ENCODE measurements at places on chromosomes 16 and 17.
A peak's percentile ranks its signal among the peaks of the same experiment; 100 is the strongest.

DNA sequence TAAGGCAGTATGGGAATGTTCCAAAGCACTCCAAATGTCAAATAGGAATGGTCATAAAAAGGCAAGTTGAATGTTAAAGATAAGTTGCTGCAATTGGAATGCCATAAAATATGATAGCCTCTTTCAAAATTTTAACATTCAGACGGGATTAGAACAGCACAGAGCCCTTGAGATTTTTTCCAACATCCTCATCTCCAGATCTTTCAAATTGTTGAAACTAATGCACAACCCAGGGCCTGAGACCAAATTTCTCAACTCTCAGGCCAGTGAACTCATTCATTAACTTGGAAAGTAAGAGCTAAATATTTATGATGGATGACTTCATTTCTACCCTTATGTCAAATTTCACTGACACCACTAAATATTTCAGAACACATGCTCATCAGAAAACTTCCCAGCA lies 346.5 kb upstream of the XYLT1 start:
- DNase-seq: peak; percentile 18

DNA sequence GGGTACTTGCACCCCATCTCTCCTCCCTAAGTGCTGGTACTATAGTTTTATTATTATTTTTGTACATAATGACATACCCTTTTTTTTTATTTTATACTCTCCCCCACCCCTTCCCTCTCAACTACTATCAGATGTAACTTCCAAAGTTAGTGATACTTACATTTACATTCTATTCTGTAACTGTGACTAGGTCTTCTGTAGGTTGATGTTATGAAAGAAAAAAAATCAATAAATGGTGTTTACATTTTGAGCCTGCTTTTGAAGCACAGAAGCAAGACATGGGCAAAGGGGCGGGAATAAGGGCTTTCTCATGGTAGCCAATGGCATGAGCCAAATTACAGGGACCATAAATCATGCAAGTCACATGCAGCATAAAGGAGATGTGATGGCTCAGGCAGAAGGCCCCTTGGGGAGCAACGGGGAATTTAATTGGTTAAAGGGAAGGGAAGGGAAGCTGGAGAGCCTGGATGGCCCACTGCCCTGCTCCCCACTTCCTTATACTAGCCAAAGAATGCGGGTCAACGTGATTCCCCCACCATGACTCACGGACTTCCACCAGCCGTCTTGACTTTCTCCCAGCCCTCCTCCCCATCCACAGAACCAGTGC lies 2.4 kb upstream of the ACSF2 start:
- peak; percentile 82 for DNase-seq

DNA sequence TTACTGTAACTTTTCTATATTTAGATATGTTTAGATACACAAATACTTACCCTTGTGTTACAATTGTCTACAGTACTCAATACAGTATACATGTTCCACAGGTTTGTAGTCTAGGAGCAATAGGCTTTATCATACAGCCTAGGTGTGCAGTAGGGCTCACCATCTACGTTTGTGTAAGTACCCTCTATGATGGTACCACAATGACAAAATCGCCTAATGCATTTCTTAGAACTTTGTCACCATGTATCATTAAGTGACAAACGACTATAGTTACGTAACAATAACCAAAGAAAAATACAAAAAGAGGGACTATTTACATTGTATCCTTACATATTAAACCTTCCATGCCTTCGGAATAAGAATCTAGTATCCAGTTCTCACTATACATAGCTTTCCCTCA lies 8.0 kb downstream of the STAT5B start:
- no peak for DNase-seq

DNA sequence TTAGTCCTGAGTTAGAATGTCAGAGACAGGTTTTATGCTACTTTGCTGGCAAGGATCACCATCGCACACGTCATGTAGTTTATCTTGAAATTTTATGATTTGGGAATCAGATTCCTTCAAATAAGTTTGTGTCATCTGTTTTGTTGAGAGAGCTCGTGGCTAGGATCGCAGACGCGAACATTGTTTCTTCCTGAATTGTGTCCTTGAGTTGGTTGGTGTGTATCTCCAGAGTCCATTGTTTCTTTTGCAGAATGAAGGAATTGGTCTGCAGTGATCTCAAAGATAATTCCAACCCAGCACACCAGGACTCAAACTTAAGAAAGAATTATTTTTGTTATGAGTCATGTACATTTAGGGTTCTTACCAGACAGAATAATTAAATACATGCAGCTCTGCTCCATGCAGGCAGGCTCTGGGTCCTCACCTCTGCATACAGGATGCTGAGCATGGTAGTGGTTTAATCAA lies 51.6 kb downstream of the PRKCA start:
- DNase-seq: peak; percentile 84

DNA sequence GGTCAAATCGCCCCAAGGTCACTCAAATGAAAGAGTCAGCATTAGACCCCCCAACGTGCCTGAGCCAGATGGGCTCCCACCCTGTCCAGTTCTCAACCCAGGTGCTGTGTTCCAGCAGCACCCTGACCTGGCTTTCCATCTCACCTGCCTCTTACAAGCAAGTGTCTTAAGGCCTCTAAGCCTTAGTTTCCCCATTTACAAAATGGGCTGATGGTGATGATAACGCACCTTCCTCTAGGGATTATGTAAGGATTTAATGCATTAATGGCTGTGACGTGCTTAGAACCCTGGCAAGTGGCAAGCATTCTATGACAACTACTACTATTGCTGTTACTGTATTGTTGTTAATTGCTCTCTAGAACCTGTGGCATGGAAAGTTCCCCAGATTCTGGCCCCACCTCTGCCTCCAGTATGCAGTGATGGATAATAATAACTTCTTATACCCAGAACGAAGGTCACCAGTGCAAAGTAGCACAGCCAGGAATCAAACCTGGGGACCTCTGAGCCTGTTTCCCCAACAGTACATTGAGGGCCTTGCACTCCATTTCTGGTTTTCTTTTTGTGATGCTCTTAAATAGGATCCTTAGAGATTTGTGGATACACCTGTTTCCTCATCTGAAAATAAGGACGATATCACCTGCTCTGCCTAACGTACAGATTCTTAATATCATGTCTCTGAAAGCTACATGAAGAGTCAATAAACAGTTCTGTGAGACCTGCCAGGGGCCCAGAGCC lies 3.3 kb upstream of the SLC25A39 start:
- no peak for DNase-seq

DNA sequence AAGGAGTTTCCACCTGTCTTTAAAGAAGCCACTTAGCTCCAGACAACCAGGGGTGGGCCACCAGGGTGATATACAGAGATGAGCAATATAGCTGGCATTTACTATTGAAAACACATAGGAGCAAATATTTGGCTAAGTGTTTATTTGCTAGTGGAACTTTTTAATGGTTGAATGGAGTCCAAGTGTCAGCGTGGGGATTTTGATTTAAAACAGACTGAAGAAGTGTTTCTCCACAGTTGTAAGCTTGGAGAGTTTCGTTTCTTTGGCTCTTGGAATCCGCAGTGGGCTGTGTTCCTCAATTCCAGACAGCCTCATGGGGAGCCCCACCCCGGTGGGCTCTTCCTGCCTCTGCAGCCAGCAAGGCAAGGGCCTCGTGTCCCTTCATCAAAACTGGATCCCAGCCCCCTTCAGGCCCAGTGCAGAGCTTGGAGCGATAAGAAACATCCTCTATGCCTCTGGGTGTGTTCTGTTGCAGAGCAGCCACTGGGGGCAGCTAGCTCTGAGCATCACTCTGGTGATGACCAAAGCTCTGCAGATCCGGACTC lies 36.1 kb downstream of the NOG start:
- DNase-seq: peak; percentile 21

GRCh38 chr17:78934681-78935418 lies 9.7 kb upstream of the TIMP2 start:
- DNase-seq: no peak

DNA sequence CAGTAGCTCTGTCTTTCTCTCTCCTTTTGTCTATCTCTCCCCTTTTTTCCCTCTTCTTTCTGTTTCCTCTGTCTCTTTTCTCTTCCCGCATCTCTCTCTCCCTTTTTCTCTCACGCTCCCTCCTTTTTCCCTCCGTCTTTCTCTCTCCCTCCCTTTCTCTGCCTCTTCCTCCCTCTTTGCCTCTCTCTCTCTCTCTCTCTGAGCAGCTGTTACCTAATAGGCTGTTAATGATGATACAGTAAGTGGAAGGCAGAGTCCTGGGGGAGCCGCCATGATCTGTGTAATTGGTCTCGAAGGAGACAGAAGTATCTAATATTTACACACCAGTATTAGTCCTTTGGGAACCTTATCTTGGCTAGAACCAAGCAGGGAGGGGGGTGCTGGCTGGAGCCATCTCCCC lies 136.1 kb upstream of the CIBAR2 start:
- no peak for DNase-seq

- DNase-seq: no peak
Observed at GRCh38 chr16:77822661-77823060, 34.3 kb downstream of the VAT1L start.

DNA sequence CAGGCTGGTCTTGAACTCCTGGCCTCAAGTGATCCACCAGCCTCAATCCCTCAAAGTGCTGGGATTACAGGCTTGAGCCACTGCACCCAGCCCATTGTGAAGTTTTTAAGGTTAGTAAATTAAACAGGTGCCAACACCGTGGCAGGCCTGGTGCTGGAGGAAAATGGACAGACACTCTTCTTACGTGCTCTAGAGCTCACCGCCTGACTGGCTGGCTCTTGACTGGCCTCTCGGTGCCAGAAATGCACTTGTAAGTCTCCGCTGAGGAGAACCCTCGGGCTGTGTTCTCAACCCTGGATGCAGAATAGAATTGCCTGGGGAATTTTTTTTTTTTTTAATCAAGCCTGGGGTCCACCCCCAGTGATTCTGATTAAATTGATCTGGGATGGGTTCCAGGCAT lies 10.3 kb upstream of the HAS3 start:
- no peak for DNase-seq

GRCh38 chr16:71276589-71277334 lies 12.4 kb downstream of the CMTR2 start:
- DNase-seq: no peak

- DNase-seq: no peak
Observed at GRCh38 chr17:80283116-80283852, 22.6 kb downstream of the RNF213 start.

DNA sequence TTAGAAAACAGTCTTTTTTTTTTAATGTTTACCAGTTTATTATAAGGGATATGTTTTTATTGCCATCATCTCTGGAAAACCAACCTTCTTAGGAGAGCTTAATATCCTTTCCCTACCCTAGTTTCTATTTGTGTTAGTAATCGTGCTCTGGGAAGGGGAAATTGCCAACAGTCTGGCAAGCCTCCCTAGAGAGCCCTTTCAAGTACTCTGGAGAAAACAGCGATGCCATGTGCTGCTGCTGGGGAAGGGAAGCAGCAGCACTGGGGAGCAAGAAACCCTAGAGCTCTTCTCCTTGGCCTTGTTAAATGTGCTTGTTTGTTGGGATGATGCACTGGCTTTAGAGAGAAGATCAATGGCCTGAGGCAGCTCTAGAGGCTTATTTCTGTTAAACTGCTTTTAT lies 10.3 kb downstream of the RETREG3 start:
- DNase-seq: no peak

- peak; percentile 34 for DNase-seq
Observed at GRCh38 chr17:73281928-73282327, 20.2 kb upstream of the CPSF4L start.

- DNase-seq: no peak
Observed at GRCh38 chr17:33209671-33210070, 83.4 kb downstream of the ASIC2 start.

DNA sequence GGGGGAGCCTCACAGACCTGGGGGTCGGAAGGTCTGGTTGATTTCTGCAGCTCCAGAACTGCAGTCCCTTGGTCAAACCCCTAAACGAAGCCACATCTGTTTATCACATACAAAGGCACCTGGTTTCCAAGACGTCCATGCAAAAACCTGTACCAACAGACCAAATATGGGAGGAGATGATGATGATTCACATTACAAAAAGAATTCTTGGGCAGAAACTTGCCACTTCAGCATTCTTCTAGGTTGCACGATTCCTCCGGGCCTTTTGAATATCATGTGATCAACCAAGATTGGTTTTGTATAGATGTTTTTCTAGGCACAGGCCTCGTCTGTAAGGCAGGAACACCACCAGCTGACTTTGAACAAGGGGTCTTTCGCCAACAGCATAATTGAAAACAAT lies 466.3 kb downstream of the SOX9 start:
- no peak for DNase-seq

- no peak for DNase-seq
Observed at GRCh38 chr17:2266045-2266864, 37.3 kb downstream of the SMG6 start.

DNA sequence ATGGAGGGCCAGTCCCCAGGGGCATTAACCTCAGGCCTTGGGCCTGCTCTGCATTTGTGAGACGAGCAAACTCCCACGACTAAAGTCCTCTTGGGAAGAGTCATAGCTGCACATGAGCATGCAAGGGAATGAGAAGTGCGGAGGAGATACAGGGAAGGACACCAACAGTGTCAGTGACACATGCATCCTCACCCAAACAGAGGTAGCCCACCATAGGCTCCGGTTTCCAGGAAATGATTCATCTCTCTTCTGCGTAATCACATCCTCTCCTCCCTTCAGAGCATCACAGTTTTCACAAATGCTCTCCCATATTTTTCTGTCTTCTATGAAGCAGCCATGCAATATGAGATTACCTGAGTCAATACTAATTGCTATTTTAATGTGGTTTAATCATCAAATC lies 725.7 kb upstream of the GOT2 start:
- DNase-seq: no peak
